ENCODE measurements at places on chromosomes 6 and 20.

GRCh38 chr6:40681622-40682021 is 94.5 kb upstream of the LRFN2 start:
- DNase-seq: no peak

DNA sequence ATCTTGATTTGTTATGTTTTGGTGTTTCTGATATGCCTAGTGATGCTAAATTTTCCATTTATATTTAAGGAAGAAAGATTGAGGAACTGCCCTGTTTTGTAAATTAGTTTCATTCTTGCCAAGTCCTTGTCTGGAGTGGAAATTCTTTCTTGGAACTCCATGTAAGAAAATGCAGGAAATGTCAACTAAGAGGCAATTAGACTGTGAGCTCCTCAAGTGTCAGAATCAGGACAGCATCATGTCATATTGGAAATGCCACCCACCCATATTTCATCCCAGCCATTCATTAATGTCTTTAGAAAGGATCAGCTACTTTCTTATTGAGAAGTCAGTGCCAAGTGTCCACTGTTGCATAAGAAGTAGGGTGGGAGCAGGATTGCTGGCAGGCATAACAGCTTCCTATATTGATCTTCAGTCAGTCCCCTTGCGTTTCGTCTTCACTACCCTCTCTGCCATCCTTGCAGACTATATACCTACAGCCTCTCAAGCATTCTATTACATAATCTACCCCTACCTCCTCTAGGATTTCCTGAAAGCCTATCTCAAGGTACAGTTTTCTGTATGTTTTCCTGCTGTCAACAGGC is 42.4 kb downstream of the HAO1 start:
- DNase-seq: no peak

GRCh38 chr20:2585811-2586210 is 49.4 kb downstream of the TMC2 start:
- no peak for DNase-seq

GRCh38 chr6:17015144-17015543 is 86.7 kb upstream of the STMND1 start:
- no peak for DNase-seq

DNA sequence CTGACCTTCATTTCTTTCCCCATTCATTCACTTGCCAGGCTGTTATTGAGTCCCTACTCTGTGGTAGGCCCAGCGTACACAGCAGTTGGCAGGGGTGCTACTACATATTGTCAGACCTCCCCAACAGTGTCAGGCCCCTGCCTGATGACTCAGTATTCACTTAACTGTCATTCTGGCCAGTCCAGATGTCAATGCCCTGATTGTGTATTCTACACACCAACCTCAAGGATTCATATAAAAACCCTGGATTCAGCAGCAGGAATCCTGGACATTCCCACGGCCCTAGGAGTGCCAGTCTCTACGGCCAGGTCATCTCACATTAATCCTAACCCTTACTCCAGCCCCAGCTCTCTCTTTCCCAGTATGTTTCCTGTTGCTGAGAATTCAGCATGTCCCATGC is 151.5 kb downstream of the TASP1 start:
- no peak for DNase-seq

GRCh38 chr6:16851758-16852157 is 90.5 kb upstream of the ATXN1 start:
- DNase-seq: no peak

DNA sequence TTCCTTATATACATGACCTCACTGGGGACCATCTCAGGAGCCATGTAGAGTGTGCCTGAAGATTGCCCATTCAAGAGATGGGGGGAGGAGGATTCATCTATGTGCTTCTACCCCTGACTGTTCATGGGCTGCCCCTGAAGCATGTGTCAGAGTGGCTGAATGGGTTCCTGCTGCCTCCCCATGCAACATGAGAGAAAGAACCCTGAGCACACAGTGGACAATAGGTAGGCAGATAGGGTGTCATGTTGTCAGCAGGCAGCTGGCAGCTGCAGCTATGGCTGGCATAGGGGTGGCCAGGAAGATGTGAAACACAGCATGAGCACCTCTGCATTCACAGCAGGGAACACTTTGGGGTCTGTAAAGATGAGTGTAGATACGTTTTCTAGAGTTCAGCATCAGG is 208.4 kb upstream of the CNR1 start:
- DNase-seq: no peak

DNA sequence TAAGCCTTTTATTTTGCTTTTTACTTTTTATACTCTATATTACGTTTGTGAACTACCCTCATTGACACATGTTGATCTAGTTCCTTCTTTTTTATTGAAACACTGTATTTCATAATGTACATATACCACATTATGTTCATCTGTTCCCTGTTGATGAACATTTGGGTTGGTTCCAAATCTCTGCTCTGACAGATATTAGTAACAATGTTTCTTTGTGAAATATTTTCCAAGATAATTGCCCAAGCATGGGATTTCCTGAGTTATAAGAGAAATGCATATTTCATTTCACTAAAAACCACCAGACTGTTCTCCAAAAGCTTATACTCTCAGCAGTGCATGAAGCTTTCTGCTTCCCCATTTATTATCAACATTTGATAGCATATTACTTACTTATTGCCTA is 44.2 kb upstream of the TNFRSF21 start:
- DNase-seq: no peak

- no peak for DNase-seq
These were observed 17.7 kb upstream of the THBS2 start for GRCh38 chr6:169271158-169271876.

DNA sequence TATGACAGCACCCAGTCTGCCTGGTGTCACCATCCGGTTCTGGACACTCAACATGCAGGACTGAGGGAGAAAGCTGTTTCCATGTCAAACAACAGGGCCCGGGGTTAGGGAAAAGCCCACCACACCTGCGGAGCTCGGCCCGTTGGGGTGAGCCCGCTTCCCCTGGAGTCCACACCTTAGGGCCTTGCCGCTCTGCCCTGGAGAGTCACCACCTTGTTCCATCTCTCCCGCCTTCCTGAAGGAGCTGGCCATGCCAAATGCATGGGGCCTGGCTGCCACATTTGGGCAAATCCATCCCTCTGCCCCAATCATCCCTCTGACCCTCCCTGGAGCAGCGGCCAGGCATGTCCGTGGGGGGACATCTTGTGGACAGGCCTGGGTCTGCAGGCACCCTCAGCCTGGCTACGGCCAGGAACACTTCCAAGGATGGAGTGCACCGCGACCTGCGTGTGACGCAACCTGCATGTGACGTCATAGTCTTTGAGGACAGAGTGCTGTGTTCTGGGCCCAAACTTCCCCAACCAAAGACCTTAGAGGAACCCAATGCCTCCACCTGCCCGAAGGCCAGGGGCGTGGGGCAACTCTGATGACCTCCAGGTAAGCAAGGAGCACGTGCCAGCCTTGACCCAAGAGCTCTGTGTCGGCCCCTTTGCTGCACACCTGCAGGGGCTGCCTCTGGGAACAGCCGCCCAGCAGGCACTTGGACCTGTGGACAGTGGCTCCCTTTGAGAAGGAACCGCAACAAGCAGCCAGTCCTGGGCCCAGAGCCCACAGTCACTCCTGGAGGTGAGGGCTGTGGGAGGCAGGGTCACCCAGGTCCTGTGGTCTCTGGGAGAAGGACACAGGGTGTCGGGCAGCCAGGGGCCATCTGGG is 1.7 kb downstream of the CABLES2 start:
- DNase-seq: no peak

DNA sequence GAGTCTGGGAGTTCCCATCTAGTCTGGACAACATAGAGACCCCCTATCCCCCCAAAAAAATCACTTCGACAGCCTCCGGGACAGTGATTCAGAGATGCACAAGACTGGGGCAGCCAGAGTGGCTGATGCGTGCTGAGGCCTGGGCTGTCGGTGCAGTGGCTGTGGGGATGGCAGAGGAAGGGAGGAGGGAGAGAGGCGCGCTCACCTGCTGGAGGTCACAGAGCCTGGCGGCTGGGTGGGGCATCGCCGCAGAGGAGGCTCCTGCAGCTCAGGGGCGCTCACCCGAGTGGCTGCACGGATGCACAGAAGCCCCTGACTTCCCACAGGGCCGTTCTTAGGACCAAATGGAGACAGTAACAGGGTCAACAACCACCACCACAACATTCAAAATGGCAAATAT is 182.8 kb downstream of the SMOC2 start:
- DNase-seq: no peak

DNA sequence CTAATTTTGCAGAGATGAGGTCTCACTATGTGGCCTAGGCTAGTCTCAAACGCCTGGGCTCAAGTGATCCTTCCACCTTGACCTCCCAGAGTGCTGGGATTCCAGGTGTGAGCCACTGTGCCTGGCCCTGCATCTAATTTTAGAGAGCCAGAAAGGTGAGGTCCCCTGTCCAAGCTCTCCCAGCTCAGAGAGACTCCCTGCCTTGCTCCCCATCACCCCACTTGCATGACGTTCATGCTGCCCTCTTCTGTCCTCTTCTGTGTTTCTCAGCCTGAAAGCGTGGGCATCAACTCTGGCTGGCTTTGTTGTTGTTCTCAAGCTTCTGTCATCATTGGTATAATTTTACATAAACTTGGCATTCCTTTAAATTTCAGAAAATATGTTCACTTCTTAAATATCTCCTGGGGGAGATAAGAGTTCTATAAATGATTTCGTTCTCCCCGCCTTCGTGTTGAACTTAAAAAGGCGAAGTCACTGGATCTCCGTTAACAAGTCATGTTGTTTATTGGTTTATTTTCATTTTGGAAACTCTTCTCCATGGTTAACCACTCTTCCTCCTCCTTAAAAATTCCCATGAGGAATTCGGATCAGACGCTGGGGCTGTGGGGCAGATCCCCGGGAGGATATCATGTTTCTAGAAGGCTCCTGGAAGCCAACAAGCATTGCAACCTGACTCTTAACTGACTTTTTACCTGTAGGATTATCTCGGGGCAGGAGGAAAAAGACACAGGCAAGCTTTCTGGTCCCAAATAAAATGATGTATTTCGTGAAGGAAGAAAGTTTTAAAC is 13.2 kb upstream of the PARD6B start:
- DNase-seq: no peak

DNA sequence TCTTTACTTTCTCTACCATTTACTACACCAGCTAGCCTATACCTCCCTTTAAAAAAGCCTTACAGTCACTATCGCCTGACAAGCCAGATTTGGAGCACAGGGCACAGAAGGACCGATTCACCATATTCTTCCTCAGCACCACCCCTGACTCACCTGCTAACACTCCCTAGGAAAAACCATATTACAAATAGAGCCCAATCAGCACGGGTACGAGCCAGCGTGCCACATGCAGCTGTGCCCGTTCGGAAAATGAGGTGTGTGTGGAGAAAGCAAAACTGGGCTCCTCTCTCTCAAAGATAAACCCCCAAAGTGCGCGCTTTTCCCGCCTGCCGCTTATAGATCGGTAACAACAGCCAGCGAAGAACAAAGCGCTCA is 1.2 kb downstream of the SYNCRIP start:
- DNase-seq: no peak

- DNase-seq: no peak
These were observed 24.3 kb downstream of the AKAP7 start for GRCh38 chr6:131159578-131159977.

- DNase-seq: no peak
These were observed 59.6 kb upstream of the AFDN start for GRCh38 chr6:167766986-167767714.

GRCh38 chr6:3211681-3212080 is 15.8 kb downstream of the TUBB2B start:
- no peak for DNase-seq

DNA sequence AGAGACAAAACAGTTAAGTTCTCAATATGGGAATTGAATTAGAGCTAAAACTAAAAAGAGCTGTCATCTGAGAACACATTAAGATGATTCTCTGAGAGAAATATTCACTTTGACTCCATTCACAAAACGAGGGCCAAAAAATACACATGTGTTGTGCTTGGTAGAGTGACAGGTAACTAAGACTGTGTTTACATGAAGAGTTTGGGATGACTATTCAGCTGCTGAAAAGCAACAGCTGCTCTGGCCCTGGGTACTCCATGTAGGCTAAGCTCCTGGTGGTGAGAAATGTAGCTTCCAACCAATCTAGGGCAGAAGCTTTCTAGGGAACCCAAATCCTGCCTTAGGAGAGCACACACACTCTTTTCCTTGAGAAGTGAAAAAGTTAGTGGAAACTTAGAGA is 184.5 kb downstream of the COL21A1 start:
- no peak for DNase-seq

DNA sequence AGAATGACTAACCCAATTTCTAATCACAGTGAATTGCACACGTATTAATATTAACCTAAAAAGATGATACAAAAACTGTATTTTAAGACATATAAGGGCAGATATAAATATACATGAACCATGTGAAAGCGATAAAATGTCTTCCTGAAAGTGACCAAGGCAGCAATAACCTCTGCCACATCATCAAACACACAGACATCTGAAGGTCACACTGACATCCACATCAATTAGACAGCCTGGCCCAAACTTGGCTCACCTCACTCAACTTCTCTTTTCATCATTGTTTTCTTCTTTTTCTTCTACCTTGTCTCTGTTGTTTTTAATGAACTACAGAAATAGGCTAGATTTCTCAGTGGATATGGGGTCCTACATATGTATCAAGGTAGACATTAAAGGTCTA is 128.5 kb downstream of the TRDN start:
- no peak for DNase-seq

GRCh38 chr6:150016324-150017185 is 8.8 kb downstream of the RAET1L start:
- no peak for DNase-seq

- DNase-seq: no peak
These were observed 602.4 kb downstream of the COL12A1 start for GRCh38 chr6:74603322-74604076.

DNA sequence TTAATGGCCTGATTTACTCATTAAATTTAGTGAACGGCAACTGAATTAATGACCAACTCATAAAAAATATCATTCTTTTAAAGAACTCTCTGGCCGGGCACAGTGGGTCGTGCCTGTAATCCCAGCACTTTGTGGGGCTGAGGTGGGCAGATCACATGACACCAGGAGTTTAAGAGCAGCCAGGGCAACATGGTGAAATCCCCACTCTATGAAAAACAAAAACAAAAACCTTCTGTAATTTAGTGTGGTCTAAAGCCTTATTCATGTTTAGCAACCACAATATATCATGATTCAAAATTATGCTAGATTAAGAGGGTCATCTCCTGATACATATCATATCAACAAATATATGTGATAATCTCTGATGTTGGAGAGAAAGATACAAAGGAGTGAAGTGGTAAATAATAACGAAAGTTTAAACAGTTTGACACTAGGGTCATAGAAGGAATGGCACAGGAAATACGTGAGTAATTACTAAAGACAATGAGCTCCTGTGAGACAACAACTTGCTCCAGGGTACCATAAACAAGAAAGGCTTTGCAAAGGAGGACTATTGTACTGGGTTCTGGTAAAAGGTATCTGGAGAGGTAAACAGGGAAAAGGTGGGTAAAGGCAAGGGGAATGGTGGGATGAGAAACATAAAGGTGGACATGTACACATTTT is 5.7 kb downstream of the ELOVL4 start:
- no peak for DNase-seq

DNA sequence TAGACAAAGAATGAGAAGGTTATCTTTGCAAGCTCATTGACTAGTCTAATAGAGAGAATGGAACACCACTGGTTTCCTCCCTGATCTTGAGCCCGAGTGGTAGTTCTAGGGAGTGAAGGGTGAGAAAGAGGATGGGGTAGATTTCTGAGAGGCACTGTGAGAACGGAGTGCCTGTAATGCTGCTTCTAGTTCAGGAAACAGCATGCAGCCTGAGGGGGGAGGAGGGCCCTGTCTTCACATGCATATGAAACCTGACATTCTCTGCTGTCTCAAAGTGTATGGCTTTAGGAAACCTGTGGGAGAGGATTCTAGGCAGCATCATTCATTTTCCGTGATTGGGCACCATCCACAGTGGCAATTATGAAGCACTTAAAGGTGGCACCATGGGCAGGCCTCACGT is 259.4 kb upstream of the MAN1A1 start:
- no peak for DNase-seq

Data from activated gamma-delta T cell (primary cell).